ENCODE measurements at places on chromosomes 5 and 9.

GRCh38 chr5:170757182-170757601 lies 26.3 kb upstream of the GABRP start:
- DNase-seq, result no peak

GRCh38 chr5:93611976-93612854 lies 29.2 kb downstream of the NR2F1 start:
- DNase-seq, result no peak

- no peak for DNase-seq
Measured at GRCh38 chr5:94983861-94984535, 300.9 kb downstream of the MCTP1 start.

GRCh38 chr5:146409054-146409671 lies 38.0 kb upstream of the TCERG1 start:
- DNase-seq, result no peak

GRCh38 chr5:148798786-148799185 lies 27.6 kb upstream of the ADRB2 start:
- no peak for DNase-seq

DNA sequence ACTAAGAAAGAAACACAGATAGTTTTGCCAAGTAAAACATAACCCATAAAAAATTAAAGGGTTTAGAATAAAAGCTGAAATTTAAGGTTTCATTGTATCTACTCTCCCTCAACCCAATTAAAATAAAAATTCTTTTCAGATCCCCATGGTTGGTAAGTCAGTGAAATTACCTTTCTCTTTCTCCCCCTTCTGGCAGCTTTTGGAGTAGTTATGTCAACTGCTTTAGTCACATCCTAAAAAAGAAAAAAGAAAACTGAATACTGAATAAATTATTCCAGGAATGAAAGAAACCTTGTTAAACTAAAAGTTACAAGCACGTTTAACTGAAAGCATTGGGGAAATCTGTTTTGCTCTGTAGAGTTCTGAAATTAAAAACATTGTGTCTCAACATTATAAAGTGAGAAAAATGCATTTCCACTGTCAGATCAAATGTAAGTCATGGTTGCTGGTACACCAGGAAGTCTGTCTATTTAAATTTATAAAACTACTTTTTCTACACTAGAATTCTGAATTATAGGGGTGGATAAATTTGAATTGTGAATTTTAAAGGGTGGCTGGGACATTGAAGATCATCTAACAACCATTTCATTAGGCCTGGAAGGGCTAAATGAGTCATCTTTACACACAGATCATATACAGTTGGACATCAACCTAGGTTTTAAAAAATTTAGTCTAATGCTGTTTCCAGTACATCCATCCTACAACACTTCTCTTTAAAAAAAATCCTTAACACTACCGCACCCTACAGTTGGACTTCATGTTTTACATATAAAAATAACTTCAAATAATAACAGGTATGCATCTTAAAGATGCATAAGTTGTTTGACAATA lies 24.7 kb downstream of the PSIP1 start:
- DNase-seq, result no peak

DNA sequence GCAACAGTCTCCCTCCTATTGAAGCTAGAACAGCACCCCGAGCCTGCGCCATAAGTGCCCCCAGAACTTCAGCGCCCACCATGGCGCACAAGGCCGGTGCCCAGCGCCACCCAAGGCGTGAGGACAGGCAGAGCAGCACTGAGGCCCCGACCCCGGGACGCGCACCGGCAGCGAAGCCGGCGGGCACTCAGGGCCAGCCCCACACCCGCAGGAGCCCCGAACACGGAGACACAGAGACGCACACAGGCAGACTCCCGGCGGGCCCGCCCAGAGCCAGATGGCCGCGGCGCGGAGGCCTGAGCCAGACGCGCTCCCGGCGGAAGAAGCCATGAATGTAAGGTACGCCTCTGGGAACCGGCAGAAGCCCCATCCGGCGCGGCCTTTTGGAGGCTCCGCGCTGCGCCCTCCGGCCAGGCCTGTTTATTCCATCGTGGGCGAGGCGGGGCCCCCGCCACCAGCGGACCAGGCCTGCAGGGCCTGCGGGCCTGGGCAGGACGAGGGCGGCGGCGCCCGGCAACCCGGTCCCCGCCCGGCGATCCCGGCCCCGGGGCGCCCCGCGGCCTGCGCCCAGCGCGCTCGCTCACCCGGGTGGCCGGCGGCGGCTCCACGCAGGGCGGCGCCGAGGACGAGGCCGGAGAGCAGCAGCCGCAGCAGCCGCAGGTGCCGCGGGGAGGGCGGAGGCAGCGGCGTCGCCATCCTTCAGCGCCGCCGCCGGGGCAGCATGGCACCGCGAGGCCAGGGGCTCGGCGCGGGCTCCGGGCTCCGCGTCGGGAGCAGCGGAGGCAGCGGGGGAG lies 486 bp downstream of the NPDC1 start:
- no peak for DNase-seq

DNA sequence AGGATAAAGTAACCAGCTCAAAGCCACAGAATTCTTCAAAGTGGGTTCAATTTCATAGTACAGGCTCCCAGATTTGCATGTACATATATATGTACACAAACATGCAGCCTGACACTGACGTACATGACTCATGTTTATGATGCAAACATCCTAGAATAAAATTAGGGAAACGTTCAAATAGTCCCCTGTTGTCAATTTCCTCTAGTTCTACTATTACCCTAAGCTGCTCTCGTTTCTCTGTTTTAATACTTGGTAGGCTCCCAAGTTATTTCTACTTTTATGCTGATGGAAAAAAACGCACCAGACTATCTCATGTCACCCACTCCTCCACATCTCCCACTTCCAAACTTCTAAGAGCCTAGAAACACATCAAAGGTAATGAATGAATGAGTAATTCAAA lies 229.7 kb downstream of the EPB41L4A start:
- DNase-seq, result no peak

DNA sequence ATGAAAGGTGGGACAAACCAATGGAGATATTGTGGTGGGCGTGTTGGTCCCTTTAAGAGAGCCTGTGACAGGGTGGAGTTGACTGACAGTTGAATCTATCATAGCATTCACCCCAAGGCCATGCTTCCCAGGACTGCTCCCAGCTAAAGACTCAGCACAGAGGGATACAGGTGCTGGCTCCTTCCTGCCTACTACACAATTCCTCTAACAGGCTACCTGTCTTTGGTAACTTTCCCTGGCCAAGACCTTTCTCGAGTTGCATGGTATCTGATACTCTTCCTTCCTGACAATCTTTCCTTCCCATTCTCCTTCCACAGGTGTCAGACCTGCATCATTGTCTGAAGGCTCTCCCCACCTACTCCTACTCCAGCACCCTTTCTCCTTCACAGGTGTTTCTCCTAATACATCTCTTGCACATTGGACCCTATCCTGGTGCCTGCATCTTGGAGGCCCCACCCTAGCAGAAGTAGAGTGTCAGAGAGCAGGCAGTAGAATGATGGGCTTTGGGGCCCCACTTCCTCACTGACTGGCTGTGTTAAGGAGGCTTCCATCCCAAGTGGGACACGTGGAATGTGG lies 120.7 kb upstream of the ALDH1B1 start:
- DNase-seq, result no peak

DNA sequence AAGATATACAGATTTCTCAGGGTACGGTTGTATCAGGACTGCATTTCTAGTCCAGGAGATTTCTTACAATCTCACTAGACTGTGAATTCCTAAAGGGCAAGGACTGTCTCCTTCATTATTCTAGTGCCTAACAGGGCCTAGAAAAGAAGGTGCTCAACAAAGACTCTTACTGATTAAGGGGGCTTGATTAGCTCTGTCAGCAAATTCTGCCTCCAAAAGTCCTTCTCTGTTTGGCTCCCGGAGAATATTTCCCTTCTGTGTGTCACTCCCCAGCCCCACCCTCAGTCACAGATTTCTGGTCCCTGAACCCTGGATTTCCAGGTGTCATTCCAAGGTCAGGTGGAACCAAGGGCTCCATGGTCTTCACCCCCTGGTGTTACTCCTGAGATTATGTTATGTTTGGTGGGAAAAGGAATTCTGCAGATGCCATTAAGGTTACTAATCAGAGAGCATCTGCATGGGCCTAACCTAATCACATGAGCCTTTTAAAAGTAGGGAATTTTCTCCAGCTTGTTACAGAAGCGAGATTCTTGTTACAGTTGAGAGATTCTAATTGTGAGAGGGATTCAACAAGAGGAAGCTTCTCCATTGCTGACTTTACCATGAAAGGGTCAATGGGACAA lies 167.7 kb upstream of the LHFPL2 start:
- no peak for DNase-seq

DNA sequence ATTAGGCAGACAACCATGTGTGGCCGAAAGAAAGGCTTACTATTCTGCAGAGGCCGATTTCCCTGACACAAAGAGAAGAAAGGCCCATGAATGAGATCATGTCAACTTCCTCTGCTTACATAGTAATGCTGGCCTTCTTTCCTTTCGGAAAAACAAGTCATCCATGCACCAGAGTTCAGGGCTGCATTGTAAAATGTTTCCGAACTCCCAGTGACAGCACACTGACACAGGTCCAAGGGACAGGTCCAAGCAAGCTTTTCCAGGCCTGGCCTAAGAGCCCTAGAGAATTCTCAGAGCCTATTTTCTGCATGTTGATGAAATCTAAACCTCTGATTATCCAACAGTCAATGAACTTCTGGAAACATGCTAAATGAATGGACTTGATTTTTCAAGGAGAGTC lies 140.9 kb downstream of the ZNF608 start:
- DNase-seq, result no peak

GRCh38 chr5:16880547-16880946 lies 55.5 kb downstream of the MYO10 start:
- no peak for DNase-seq

GRCh38 chr9:91150273-91150997 lies 211.3 kb downstream of the AUH start:
- DNase-seq, result no peak

- DNase-seq, result no peak
Measured at GRCh38 chr9:68949271-68950000, 64.5 kb downstream of the PRKACG start.

DNA sequence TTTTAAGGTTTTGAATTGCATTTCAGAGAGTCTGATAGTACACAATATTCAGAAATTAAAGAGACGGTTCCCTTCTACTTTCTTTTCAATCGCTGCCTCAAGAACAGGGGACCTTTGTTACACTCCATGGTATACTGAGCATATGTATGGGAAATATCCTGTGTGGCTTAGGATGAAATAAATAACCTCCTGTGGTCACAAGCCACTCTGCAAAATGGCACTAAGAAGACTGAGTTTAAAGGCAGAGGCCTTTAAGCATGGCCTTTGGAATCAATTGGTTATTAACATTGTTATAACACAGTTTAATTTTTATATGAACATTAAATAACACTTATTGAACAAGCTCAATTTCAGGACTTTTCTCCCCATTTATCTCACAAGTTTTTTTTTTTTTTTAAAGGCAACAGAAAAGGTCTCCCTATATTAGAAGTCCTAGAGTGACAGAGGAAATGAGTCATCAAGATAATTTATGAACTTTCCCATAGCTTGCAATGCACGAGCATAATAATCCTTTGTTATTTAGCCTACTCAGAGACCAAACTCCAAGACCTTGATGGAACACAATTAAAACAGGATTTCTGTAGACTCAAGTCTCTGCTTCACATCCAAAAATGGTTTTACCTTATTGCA lies 341.9 kb downstream of the TMEM167A start:
- no peak for DNase-seq

DNA sequence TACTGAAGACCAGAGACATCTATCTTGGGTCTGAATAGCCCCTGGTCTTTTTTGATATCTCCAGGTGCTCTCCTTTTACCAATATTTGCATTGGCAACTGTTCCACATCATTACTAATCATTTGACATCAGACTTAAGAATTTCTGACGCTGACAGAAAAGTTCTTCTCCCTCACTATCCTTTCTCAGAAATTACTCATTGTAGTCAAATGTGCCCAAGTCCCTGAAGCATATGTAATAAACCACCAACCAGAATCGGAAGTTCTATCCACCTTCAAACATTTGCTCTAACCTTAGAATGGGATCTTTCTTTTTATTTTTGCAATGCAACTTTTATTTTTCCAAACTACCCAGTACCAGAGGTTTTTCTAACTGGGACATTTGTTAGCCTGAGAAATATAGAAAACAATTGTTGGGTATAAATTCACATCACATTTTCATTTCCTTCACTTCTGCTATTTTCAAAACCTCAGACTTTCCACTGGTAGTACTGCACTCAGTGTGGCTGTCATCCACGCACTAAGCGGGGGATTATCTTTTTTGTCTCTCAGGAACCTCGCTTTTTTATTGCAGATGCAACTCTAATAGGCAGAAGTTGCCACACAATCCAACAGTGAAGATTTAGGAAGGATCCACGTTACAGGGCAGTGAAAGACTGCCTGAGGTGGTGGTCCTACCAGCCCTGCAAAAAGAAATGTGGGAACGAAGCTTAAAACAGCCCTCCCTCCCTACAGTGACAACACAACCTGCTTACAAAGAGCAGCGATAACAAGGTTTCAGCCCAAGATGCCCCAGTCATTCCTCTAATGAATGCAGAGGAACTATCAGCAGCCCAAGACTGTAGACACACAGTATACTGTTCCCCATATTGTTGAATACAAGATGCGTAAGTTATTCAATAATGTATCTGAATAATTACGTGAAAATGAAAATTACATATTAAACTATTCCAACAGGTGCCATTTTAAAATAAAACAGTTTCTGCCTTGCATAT lies 201.2 kb downstream of the EBF1 start:
- DNase-seq, result no peak

DNA sequence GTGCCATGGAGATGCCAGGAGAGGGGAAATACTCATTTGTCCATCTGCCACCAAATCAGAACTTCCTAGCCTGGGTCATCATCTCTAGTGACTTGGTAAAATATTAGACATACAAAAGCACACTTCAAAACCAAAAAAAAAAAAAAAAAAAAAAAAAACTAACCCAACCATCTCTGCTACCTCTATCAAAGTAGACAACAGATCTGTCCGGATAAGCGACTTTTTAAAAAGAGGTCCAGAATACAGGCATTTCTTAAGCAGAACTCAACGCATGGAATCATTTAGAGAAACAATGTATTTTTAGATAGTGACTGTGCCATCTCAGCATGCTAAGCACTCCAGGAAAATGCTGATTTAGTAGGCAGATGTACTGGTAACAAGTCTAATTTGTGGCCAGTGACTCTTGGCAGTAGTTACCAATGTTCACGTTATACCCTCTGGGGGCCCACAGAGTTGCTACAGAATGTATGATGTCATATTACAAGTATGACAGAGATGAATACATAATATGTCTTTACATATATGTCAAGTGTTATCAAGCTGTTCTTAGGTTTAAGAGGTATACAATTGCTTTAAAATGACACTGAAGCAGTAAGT lies 107.8 kb downstream of the SMIM23 start:
- DNase-seq, result no peak

DNA sequence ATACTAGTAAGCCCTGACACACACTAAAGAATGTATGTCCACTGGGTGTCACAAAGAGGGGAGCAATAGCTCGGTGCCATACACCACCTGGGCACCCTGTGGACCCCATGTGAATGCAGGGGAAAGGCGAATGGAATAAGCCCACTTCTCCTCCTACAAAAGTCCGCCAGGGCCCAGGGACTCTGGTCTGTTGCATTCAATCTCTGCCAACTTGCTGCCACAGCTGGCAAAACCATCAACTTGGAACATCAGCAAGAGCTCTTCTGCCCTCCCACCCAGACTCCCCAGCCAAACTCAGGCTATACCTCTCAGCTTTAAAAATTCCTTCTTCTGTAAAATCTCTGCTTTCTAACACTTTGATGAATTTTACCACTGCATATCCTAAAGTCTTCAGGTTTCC lies 54.5 kb downstream of the PFDN1 start:
- DNase-seq, result no peak

GRCh38 chr9:84027201-84027600 lies 46.6 kb downstream of the RMI1 start:
- no peak for DNase-seq

GRCh38 chr5:66472010-66472409 lies 124.2 kb upstream of the MAST4 start:
- DNase-seq, result no peak

Data from NCI-H1048 (cell line).